ENCODE measurements at places on chromosomes 3 and 15. TPM values are rescaled to one million over a fixed set of nuclear protein-coding genes. Genes with fewer than 3 reads are reported as not detected.

BCHE gene
- polyA plus RNA-seq = not detected

DNA sequence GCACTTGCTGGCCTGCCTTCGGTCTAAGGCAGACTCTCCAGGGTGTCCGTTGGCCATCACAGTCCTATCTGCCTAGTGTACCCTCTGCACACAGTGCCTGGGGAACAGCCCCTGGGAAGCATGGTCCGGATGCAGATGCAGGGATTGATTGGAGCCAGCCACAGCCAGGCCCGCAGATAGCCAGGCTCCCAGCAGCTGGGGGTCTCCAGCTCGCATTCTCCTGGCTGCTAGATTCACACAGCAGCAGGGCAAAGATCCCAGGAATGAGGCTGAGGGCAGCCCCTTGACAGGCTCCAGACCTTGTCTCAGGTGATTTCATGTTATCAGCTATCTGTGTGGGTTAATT lies 41.4 kb downstream of the IRAK2 start:
- H3K27me3 ChIP-seq = no peaks in the 10 kb centered on the region
- no peaks in the 10 kb centered on the region for H3K36me3 ChIP-seq
- DNase-seq = no peak
- H3K27ac ChIP-seq = peak overlapping the region; percentile 93

TBC1D21 gene
- not detected for polyA plus RNA-seq

- peaks cover 60% of the 10 kb centered on the region for H3K4me1 ChIP-seq
- peak overlapping the region; percentile 2 for H3K4me3 ChIP-seq
- peak overlapping the region; percentile 92 for H3K27ac ChIP-seq
- peak; percentile 84 for DNase-seq
- H3K36me3 ChIP-seq = peaks cover 6% of the 10 kb centered on the region
These were observed 35.1 kb downstream of the HMG20A start for GRCh38 chr15:77455696-77456321.

DNA sequence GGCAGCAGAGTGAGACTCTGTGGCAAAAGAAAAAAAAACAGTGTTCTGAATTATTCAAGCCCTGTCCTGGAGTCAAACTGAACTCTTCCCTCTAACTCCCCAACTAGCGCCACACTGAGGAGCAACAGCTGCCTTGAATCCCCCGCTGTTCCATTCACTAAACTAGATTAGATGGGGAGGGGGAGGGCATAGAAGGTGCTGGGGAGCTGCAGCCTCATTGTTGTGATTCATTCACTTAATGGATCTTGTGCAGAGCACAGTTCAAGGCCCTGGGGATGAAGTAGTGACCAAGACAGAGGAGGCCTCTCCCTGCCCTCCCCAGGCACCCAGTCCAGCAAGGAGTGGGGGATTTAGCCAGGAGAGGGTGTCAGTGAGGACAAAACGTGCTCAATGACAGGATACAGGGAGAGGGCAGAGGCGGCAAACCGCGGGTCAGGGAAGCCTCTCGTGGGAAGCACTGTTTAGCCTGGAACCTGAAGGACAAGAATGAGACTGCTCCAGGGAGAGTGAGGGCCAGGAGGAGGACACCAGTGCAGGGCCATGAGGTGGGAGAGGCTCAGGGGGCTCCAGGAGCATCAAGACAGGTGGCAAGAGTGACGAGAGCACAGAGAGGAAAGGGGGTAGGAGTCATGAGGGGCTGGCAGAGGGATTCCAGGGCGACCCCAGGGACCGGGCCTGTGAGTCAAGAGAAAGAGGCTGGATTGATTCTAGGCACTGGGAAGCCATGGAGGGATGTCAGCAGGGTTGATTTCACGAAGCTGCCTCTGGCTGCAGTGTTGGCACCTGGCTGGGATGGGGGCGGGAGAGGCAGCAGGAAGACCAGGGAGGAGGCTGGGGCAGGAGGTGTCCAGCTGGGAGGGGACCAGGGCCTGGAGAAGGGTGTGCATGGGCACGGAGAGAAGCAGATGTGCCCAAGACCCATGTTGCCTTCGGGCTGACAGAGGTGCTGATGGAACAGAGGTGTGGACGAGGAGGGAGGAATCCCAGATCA lies 31.4 kb downstream of the ALS2CL start:
- no peak overlapping the region for H3K4me3 ChIP-seq
- no peak overlapping the region for H3K27ac ChIP-seq
- no peaks in the 10 kb centered on the region for H3K27me3 ChIP-seq
- peaks cover 4% of the 10 kb centered on the region for H3K4me1 ChIP-seq
- DNase-seq = no peak

- peak; percentile 10 for DNase-seq
- H3K27ac ChIP-seq = no peak overlapping the region
- H3K27me3 ChIP-seq = no peaks in the 10 kb centered on the region
- H3K4me3 ChIP-seq = no peak overlapping the region
- H3K36me3 ChIP-seq = no peaks in the 10 kb centered on the region
These were observed 669.5 kb downstream of the SQOR start for GRCh38 chr15:46304321-46304720.

CYFIP1 gene
- polyA plus RNA-seq = 83.3 TPM

GRCh38 chr15:31216215-31216911 lies 110.3 kb upstream of the KLF13 start:
- no peak overlapping the region for H3K27ac ChIP-seq
- no peaks in the 10 kb centered on the region for H3K36me3 ChIP-seq
- no peak overlapping the region for H3K4me3 ChIP-seq

MUSTN1 gene
- not detected for polyA plus RNA-seq

DNA sequence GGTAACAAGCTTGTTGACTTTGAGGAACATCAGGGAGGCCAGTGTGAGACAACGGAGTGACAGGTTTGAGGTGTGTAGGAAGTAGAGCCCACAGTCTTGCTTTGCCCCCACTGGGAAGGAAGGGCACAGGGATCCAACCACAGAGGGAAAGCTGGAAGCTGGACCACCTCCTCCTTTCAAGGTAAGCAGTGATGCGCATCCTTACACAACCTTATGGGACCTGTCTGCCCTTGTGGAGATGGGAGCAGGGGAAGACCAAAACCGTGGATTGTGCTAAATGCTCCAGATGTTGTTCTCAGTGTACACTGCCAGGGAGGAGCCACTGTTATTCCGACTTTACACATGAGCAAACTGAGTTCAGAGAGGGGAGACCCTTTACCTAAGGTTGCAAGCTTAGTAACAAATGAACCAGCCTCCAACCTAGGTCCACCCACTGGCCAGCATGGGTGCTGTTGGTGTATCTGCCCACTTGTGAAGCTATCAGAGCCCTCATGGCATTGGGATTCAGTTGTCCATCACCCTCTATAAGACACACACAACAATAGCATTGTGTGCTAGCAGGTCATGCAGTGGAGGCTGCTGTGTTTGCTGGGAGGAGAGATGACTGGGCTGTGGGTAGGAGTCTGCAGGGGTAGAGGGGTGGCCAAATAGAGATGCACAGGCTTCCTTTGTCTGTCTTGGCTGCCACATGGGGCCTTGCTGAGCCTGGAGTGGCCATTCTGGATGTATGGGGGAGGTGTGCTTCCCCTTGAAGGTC lies 586 bp upstream of the LSMEM2 start:
- no peak overlapping the region for H3K27ac ChIP-seq
- H3K4me1 ChIP-seq = no peaks in the 10 kb centered on the region
- no peak overlapping the region for H3K4me3 ChIP-seq
- no peaks in the 10 kb centered on the region for H3K27me3 ChIP-seq

- H3K36me3 ChIP-seq = no peaks in the 10 kb centered on the region
- H3K4me1 ChIP-seq = no peaks in the 10 kb centered on the region
- no peak for DNase-seq
- no peak overlapping the region for H3K4me3 ChIP-seq
- no peaks in the 10 kb centered on the region for H3K27me3 ChIP-seq
These were observed 472.2 kb upstream of the DPPA4 start for GRCh38 chr3:109809513-109809912.

DNA sequence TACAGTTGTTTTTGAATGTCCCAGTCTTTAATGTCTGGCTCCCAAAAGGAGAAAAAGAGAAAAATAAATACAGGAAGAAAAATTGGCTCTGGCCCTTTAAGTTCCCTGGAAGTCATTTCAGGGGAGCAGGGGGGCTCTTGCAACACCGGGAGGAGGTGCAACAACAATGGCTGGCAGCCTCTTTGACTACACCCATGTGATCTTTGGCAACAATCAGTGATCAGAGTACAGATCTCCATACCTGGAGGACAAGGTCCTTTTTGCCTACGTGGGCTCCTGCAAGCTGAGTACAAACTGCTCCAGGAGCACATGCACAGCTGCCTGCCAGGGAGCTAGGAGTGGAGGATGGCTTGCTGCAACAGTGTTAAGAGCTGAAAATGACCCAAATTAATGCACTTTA lies 63.9 kb downstream of the GLCE start:
- H3K4me1 ChIP-seq = no peaks in the 10 kb centered on the region
- peaks cover 3% of the 10 kb centered on the region for H3K36me3 ChIP-seq
- no peak overlapping the region for H3K27ac ChIP-seq
- H3K27me3 ChIP-seq = no peaks in the 10 kb centered on the region
- no peak for DNase-seq

TLR9 gene
- polyA plus RNA-seq = 0.11 TPM

DNA sequence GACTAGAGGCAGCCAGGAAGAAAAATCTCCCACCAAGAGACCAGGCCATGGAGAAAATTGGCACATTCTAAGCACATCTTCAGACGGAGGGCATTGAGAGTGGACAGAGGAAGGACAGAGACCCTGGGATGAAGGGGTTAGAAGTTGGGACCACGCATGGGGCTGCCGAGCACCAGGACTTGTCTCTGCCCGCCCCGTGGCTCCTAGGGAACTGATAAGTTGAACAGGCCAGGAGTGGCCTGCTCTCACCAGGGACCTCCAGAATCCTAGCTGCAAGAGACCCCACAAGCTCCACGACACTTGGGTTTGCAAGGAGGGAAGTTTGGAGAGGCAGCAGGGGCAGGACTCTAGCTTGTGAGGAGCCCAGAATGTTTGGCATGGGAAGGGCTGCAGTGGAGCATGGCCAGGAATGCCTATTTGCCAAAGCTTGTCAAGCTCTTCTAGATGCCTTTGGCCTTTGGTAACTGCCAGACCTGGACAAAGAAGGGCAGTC lies 355.1 kb downstream of the NSUN3 start:
- no peak for DNase-seq
- no peaks in the 10 kb centered on the region for H3K27me3 ChIP-seq
- H3K4me1 ChIP-seq = 0 out of 2 replicates have a peak, but pooled peaks cover 3% of the 10 kb centered on the region
- H3K36me3 ChIP-seq = no peaks in the 10 kb centered on the region
- H3K27ac ChIP-seq = no peak overlapping the region
- no peak overlapping the region for H3K4me3 ChIP-seq

DNA sequence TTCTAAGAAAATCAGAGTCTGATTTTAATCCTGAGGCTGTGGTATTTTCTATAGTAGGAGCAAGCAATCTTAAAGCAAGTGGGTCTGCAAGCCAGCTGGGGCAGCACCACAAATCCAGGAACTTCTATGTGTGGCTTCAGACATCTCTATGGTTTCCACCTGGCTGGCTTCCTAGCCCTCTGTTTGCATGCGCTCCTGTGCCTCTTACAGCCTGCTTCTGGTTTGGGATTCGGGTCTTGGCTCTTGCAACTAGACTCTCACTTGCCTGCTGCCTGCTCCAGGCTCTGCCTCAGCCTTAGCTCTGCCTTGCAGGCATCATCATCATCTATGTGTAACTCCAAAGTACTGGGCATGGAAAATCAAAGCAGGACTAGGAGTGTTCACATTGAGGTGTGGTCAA lies 43.4 kb downstream of the MINDY4B start:
- DNase-seq = no peak
- no peaks in the 10 kb centered on the region for H3K36me3 ChIP-seq
- H3K4me3 ChIP-seq = no peak overlapping the region
- H3K27me3 ChIP-seq = peaks cover 15% of the 10 kb centered on the region
- no peaks in the 10 kb centered on the region for H3K4me1 ChIP-seq

LRRC3B gene
- polyA plus RNA-seq = not detected

GRCh38 chr15:63226155-63226883 lies 36.9 kb downstream of the RAB8B start:
- DNase-seq = no peak
- no peak overlapping the region for H3K4me3 ChIP-seq
- 0 out of 2 replicates have a peak, but pooled peaks cover 5% of the 10 kb centered on the region for H3K36me3 ChIP-seq

ZNF385D gene
- 13.8 TPM for polyA plus RNA-seq

DNA sequence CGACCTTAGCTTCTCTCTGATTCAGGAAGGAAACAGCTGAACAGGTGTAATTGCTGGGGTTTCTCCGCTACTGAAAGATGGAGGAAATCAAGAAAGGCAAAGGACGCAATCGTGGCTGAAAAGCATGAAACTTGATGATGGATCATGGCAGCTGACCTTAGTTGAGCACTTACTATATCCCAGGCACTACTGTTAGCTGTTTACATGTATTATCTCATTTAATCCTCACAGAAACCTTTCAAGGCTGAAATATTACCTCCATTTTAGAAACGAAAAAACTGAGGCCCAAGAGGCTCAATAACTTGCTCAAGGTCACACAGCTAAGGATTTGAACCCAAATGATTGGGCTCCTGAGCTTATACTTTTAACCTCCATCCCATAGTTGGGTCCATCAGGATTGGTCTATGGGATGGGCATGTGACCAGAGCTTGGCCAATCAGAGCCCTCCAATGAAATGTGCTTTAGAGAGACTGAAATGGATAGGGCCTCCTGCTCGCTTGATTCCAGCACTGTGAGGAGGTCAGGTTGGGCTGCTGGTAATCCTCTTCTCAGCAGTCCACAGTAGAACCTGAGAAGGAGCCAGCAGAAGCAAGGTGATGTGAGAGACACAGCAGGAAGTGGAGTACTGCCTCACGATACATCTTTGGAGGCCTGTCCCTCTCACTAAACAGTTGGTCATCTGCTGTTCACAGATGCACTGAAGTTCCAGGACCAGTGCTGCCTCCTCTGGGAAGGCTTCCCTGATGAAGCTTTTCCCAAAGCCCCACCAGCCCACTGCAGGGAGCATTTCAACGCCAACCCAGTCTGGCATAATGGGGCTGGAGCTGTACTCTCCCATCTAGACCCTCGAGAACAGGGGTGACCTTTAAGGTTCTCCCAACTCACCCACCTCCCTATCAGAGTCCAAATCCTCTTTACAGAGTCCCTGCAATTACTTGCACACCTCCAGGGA lies 10.4 kb downstream of the CLN6 start:
- H3K27me3 ChIP-seq = no peaks in the 10 kb centered on the region
- no peak overlapping the region for H3K27ac ChIP-seq
- no peaks in the 10 kb centered on the region for H3K36me3 ChIP-seq
- DNase-seq = no peak

DNA sequence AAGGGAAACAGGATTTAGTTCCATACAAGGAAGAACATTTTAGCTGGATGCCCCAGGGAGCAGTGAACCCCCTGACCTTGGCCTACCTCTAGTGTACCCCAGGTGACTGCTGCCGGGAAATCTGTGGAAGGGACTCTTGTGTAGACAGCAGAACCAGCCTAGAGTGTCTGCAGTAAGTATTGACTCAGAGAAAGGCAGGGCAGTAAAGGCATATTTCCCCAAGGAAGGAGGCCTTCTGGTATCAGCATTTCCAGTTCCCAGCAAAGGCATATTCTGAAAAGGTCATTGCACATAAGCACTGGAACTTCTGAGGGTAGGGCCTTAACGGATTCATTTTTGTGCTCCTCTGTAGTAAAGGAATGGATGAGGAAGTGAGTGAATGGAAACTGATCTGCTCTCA lies 246.2 kb downstream of the FAM43A start:
- peaks cover 36% of the 10 kb centered on the region for H3K4me1 ChIP-seq
- no peaks in the 10 kb centered on the region for H3K36me3 ChIP-seq
- H3K4me3 ChIP-seq = no peak overlapping the region
- H3K27ac ChIP-seq = no peak overlapping the region
